ENCODE measurements at places on chromosomes 5 and 9. TPM values are rescaled to one million over a fixed set of nuclear protein-coding genes. Genes with fewer than 3 reads are reported as not detected.
A peak's percentile ranks its signal among the peaks of the same experiment; 100 is the strongest.

Gene TLX3
- total RNA-seq, result not detected

GRCh38 chr5:67222243-67223025, 25.8 kb upstream of the CD180 start:
- DNase-seq, result no peak

DNA sequence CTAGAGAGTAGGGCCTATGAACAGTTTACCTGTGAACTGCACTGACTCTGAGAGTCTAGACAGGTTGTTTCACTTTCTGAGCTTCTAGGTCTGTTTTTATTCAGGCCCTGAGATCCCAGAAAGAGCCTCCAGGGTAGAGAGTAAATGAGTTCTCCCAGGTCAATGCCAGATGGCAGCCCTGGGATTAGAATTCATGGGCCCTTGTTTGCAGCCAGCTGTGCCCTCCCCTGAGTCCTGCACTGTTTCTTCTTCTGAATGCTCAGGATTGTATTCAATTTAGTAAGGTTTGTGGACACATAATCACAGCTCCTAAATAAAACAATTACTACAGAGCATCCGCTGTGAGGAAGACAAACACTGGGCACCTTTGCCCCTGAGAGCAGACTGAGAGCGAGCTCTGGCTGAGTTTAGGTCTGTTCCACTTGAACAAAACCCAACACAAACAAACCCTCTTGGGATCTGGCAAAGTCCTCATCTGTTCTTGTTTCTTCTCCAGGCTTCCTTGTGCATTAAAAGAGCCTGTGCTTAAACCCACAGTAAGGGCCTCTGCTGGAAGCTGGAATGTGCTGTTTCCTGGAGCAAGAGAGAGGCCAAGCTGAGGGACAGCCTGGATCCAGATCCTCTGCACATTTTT, 29.9 kb downstream of the FAM219A start:
- DNase-seq, result no peak

Gene FAM221B
- total RNA-seq, result not detected

DNA sequence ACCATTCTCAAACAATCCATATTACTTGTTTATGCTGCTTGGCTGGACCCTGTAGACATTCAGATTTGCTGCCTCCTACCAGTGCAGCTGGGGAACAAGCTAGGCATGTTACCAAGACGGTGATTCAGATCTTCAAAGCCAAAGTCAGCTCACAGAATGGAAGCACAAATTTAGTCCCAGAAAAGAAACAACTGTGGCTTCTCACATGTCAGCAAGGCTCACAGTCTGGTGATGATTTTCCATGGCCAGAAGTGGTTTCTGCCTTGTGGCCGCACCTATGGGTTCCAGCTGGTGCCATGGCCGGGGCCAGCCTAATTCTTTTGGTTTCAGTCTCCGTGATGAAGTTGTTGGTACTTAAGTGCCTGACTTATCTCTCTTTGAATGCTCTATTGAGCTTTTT, 182.2 kb downstream of the TMC1 start:
- peak; percentile 36 for DNase-seq

DNA sequence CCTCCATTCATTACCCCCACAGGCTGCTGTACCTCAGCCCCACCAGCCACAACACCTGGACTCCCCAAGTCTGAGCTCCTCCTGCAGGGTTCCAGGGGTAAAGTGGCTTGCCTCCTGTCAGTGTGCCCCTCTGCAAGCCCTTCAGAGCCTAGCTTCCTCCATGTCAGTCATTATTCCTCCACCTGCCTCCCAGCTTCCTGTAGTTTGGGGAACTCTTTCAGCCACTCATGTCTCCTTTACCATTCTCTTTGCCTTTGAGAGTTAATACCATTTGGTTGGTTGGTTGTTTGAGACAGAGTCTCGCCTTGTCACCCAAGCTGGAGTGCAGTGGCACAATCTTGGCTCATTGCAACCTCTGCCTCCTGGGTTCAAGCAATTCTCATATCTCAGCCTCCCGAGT, 36.2 kb downstream of the IRF1 start:
- no peak for DNase-seq

Data from occipital lobe (tissue), 3 donors.